Activated CD4-positive, alpha-beta T cell treated with anti-CD3 and anti-CD28 coated beads for 36 hours (primary cell): ENCODE measurements at places on chromosomes 3 and 15. TPM values are rescaled to one million over a fixed set of nuclear protein-coding genes. Genes with fewer than 3 reads are reported as not detected.

PRRT3 gene
- total RNA-seq, result 9.7 TPM

BUB1B gene
- total RNA-seq, result 99.5 TPM

GOLGA8T gene
- total RNA-seq, result not detected

PCOLCE2 gene
- total RNA-seq, result 0.55 TPM

IL5RA gene
- total RNA-seq, result 0.28 TPM

MASP1 gene
- total RNA-seq, result not detected

GUCA1C gene
- total RNA-seq, result not detected

TMEM39A gene
- 24.5 TPM for total RNA-seq

STAB1 gene
- 0.14 TPM for total RNA-seq

PPP1R14D gene
- not detected for total RNA-seq

EPHA6 gene
- total RNA-seq, result not detected

GRCh38 chr3:154112146-154112852 lies 8.9 kb upstream of the ARHGEF26 start:
- no peak overlapping the region for H3K4me3 ChIP-seq
- no peaks in the 10 kb centered on the region for H3K36me3 ChIP-seq
- no peak for DNase-seq
- H3K27ac ChIP-seq, result no peak overlapping the region
- H3K27me3 ChIP-seq, result peaks cover 23% of the 10 kb centered on the region

DNA sequence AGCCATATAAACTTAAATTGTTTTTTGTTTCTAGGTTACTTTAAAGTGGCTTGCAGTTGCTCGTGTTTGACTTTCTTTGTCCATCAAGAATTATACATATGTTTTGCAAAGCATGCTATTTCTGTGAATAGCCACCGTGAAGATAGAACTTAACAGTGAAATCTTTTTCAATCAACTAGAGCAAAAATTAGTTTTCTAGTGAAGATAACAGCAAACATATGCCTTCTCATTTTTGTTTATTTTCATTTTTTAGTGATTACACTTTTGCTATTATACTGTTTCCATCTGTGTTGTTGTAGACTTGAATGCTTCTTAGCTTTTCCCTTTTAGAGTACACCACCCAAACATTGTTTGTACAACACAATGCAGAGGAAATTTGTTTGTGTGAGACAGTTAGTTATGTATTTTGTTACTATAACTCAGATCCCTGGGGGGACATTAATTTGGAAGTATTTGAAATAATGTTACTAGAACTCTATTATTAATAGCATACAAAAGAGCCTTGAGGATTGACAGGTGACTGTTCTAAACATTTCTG lies 62.8 kb downstream of the CRYBG3 start:
- no peak for DNase-seq
- H3K36me3 ChIP-seq, result no peaks in the 10 kb centered on the region
- H3K27ac ChIP-seq, result no peak overlapping the region
- no peak overlapping the region for H3K4me3 ChIP-seq
- no peaks in the 10 kb centered on the region for H3K27me3 ChIP-seq

DNA sequence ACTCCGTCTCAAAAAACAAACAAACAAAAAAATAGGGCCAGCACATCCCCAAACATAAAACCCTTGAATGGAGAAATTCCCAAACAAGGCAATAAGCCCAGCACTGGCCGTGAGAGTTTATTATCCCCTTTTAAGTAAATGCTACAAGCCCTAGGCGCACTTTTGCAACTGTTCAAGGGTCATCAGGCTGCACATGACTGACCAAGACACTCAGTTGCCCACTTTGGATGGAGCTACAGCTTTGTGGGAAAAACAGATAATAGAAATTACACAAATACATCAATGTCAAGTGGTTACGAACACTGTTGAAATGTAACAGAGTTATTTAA lies 33.7 kb upstream of the ZNF445 start:
- H3K27me3 ChIP-seq, result no peaks in the 10 kb centered on the region
- H3K27ac ChIP-seq, result peak overlapping the region; percentile 90
- H3K4me3 ChIP-seq, result peak overlapping the region; percentile 77
- peaks cover 13% of the 10 kb centered on the region for H3K36me3 ChIP-seq

- peak overlapping the region; percentile 37 for H3K27ac ChIP-seq
- DNase-seq, result no peak
- H3K4me3 ChIP-seq, result no peak overlapping the region
- H3K4me1 ChIP-seq, result peaks cover 31% of the 10 kb centered on the region
These were observed 74.0 kb downstream of the HERC1 start for GRCh38 chr15:63759752-63760151.

GRCh38 chr3:109977897-109978296 lies 640.6 kb upstream of the DPPA4 start:
- no peak overlapping the region for H3K4me3 ChIP-seq
- no peaks in the 10 kb centered on the region for H3K4me1 ChIP-seq
- H3K27ac ChIP-seq, result no peak overlapping the region
- DNase-seq, result no peak
- no peaks in the 10 kb centered on the region for H3K27me3 ChIP-seq

- H3K36me3 ChIP-seq, result no peaks in the 10 kb centered on the region
- H3K4me3 ChIP-seq, result no peak overlapping the region
- no peak for DNase-seq
- no peak overlapping the region for H3K27ac ChIP-seq
- peaks cover 1% of the 10 kb centered on the region for H3K27me3 ChIP-seq
These were observed 255.3 kb upstream of the ZPLD1 start for GRCh38 chr3:102179326-102180177.

- DNase-seq, result no peak
- H3K36me3 ChIP-seq, result no peaks in the 10 kb centered on the region
- no peaks in the 10 kb centered on the region for H3K27me3 ChIP-seq
- no peak overlapping the region for H3K27ac ChIP-seq
These were observed 68.8 kb upstream of the TMEM115 start for GRCh38 chr3:50428007-50428633.

DNA sequence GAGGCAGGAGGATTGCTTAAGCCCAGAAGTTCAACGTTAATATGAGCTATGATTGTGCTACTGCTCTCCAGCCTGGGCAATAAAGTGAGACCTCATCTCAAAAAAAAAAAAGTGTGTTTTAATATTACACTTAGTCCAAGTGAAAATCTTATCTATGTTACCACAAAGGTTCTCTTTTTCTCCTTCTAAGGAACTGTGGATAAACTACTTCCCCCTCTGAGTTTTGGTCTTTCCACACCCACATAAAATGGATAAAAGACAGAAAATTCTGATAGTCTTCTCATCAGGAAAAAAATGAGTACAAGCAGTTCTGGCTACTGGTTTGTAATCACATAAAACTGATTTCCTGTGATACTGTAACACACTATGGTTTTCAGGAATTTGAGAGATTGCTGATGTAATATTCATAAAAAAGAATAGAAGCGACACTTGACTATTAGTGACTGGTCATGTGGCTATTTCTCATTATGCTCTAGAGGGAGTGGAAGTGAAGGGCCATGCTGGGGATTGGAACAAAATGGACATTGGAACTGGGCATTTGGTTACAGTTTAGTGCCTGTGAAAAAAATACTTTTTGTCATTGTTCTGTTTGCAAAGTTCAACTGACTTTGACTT lies 68.2 kb downstream of the RYR3 start:
- H3K36me3 ChIP-seq, result no peaks in the 10 kb centered on the region
- H3K4me3 ChIP-seq, result no peak overlapping the region
- no peak for DNase-seq
- peaks cover 16% of the 10 kb centered on the region for H3K27me3 ChIP-seq
- H3K4me1 ChIP-seq, result no peaks in the 10 kb centered on the region

GRCh38 chr3:57068437-57069089 lies 8.1 kb downstream of the SPATA12 start:
- no peak overlapping the region for H3K4me3 ChIP-seq
- H3K27me3 ChIP-seq, result peaks cover 9% of the 10 kb centered on the region
- H3K4me1 ChIP-seq, result no peaks in the 10 kb centered on the region
- DNase-seq, result peak; percentile 11
- no peaks in the 10 kb centered on the region for H3K36me3 ChIP-seq
- H3K27ac ChIP-seq, result no peak overlapping the region

- no peak for DNase-seq
- peaks cover 26% of the 10 kb centered on the region for H3K36me3 ChIP-seq
- H3K27me3 ChIP-seq, result no peaks in the 10 kb centered on the region
- H3K27ac ChIP-seq, result peak overlapping the region; percentile 88
These were observed 556 bp downstream of the USP19 start for GRCh38 chr3:49120096-49120437.

- peak overlapping the region; percentile 94 for H3K27ac ChIP-seq
- H3K4me3 ChIP-seq, result peak overlapping the region; percentile 78
- H3K36me3 ChIP-seq, result no peaks in the 10 kb centered on the region
These were observed 2.2 kb downstream of the BMF start for GRCh38 chr15:40106203-40107161.

GRCh38 chr3:183427196-183427875 lies 1.1 kb downstream of the MCF2L2 start:
- no peak for DNase-seq
- H3K36me3 ChIP-seq, result no peaks in the 10 kb centered on the region
- H3K27me3 ChIP-seq, result peaks cover 11% of the 10 kb centered on the region
- H3K27ac ChIP-seq, result no peak overlapping the region
- H3K4me1 ChIP-seq, result peaks cover 43% of the 10 kb centered on the region

GRCh38 chr3:140443806-140444205 lies 234.1 kb upstream of the TRIM42 start:
- DNase-seq, result no peak
- H3K27ac ChIP-seq, result no peak overlapping the region
- H3K27me3 ChIP-seq, result peaks cover 2% of the 10 kb centered on the region
- H3K36me3 ChIP-seq, result no peaks in the 10 kb centered on the region

GRCh38 chr3:188059351-188059750 lies 94.6 kb upstream of the LPP start:
- H3K36me3 ChIP-seq, result no peaks in the 10 kb centered on the region
- H3K27me3 ChIP-seq, result no peaks in the 10 kb centered on the region
- DNase-seq, result no peak
- no peak overlapping the region for H3K27ac ChIP-seq
- no peak overlapping the region for H3K4me3 ChIP-seq
- peaks cover 32% of the 10 kb centered on the region for H3K4me1 ChIP-seq

GRCh38 chr15:44545913-44546802 lies 9.2 kb downstream of the EIF3J start:
- DNase-seq, result peak; percentile 72
- H3K4me1 ChIP-seq, result peaks cover 58% of the 10 kb centered on the region
- H3K27me3 ChIP-seq, result no peaks in the 10 kb centered on the region
- H3K27ac ChIP-seq, result peak overlapping the region; percentile 85
- H3K36me3 ChIP-seq, result peaks cover 50% of the 10 kb centered on the region

DNA sequence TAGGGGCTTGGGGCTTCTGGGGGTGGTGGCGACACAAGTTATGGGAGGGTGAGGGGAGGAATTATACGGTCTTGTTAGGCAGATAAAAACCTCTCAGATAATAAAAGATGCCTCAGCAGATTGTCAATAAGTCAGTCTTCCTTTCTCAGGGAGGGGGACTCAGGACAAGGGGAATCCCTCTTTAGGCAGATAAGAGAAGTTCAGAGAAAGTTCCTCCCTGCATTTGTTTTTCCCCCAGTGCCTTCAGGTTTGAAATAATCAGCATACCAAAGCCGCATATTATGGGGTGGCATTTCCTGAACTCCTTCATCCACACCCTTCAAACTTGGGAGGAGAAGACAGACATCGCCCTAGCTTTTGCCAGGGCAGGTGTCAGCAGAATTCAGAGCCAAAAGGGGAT lies 8.5 kb downstream of the PPCDC start:
- peaks cover 8% of the 10 kb centered on the region for H3K4me1 ChIP-seq
- H3K27ac ChIP-seq, result no peak overlapping the region
- DNase-seq, result no peak
- H3K27me3 ChIP-seq, result no peaks in the 10 kb centered on the region

GRCh38 chr15:82808634-82809041 lies 790 bp upstream of the WHAMM start:
- H3K27me3 ChIP-seq, result no peaks in the 10 kb centered on the region
- H3K36me3 ChIP-seq, result peaks cover 10% of the 10 kb centered on the region
- H3K4me1 ChIP-seq, result peaks cover 29% of the 10 kb centered on the region
- peak overlapping the region; percentile 72 for H3K27ac ChIP-seq
- no peak for DNase-seq
- H3K4me3 ChIP-seq, result peak overlapping the region; percentile 89

- H3K27me3 ChIP-seq, result peaks cover under 1% of the 10 kb centered on the region
- no peak for DNase-seq
- no peak overlapping the region for H3K27ac ChIP-seq
- H3K36me3 ChIP-seq, result no peaks in the 10 kb centered on the region
- no peaks in the 10 kb centered on the region for H3K4me1 ChIP-seq
These were observed 9.2 kb upstream of the VIPR1 start for GRCh38 chr3:42493126-42493797.

DNA sequence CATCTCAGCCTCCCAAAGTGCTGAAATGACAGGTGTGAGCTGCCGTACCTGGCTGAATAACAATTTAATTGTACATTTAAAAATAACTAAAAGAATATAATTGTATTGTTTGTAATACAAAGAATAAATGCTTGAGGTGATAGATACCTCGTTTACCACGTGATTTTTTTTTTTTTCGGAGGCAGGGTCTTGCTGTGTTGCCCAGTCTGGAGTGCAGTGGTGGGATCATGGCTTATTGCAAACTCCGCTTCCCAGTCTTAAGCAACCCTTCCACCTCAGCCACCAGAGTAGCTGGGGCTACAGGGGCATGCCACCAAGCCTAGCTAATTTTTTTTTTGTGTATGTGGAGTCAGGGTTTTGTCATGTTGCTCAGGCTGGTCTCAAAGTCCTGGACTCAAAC lies 15.8 kb downstream of the MFN1 start:
- DNase-seq, result no peak
- no peak overlapping the region for H3K27ac ChIP-seq
- H3K4me3 ChIP-seq, result no peak overlapping the region
- no peaks in the 10 kb centered on the region for H3K27me3 ChIP-seq
- peaks cover 34% of the 10 kb centered on the region for H3K36me3 ChIP-seq

DNA sequence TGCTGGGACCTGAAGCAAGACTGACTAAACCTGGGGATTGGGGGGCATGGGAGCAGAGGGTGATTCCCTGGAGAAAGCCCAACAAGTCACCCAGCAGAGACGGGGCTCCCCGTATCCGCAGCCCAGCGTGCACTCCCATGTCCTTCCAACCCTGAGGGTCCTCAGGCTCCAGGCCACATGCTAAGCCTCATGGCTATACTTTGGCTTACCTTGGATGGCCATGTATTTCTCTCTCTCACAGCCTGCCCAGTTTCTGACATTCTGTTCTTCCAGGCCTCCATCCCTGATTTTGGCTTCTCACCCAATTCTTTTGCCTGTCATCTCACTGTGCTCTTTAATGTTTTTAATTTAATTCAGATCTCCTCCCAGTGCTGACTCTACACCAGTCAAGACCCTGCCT lies 126.8 kb upstream of the CTDSPL start:
- H3K27ac ChIP-seq, result no peak overlapping the region
- H3K27me3 ChIP-seq, result peaks cover 7% of the 10 kb centered on the region
- DNase-seq, result no peak

DNA sequence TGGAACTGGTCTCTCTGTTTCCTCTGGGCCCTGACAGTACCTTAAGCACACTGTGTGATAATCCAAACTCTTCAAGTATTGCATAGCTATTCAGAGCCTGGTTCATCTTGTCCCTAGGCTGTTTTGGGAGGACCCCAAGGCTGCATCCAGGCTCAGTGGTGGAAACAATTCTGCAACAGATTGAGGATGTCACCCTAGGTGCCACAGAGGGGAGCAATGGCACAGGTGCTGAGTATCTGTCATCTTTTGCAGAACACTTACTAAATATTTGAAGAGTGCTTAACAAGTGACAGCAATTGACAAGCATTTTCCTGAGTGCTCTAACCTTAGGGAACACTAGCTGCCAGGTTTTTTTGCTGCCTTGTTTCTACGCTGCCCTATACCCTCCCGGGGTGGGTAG lies 27.8 kb downstream of the STARD5 start:
- H3K4me3 ChIP-seq, result peak overlapping the region; percentile 94
- H3K27me3 ChIP-seq, result no peaks in the 10 kb centered on the region
- H3K27ac ChIP-seq, result peak overlapping the region; percentile 98
- peak; percentile 34 for DNase-seq
- H3K36me3 ChIP-seq, result peaks cover 50% of the 10 kb centered on the region

GRCh38 chr3:67637255-67637900 lies 17.0 kb downstream of the SUCLG2 start:
- peaks cover 40% of the 10 kb centered on the region for H3K36me3 ChIP-seq
- H3K4me1 ChIP-seq, result peaks cover 77% of the 10 kb centered on the region
